ENCODE measurements at places on chromosomes 7 and 10.

GRCh38 chr10:535952-536351 is 153.5 kb downstream of the DIP2C start:
- no peak for DNase-seq

DNA sequence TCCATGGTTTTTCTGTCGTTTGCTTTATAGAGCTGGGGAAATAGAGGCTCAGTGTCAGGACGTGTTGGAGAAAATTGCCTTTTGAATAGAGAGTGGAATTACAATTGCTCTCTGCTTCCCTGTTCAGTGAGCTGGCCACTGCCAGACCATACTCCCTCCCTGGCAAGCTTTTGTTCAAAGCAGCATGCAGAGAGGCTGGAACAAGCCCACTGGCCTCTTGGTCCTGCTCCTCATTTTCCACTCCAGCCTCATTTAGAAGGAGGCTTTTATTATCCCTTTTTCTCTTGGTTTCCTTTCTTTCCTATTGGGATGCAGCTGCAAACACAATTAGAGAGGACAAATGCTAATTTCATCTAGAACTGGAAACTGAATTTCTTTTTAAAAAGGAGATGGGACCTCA is 302.2 kb upstream of the PODXL start:
- no peak for DNase-seq

DNA sequence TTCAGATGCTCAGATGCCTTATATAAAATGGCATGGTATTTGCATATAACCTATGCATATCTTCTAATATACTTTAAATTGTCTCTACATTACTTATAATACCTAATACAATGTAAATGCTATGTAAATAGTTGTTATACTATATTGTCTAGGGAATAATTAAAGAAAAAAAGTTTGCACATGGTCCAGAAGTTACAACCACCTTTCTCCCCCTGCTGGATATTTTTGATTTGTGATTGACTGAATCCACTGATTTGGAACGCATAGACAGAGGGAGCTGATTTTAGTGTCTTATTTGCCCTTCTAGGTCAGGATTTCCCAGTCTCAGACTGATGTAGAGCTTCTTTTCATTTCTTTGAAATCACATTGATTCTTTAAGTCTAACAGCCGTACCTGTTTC is 31.8 kb downstream of the MDFIC start:
- no peak for DNase-seq

GRCh38 chr7:92705831-92706230 is 115.6 kb upstream of the FAM133B start:
- DNase-seq, result no peak

DNA sequence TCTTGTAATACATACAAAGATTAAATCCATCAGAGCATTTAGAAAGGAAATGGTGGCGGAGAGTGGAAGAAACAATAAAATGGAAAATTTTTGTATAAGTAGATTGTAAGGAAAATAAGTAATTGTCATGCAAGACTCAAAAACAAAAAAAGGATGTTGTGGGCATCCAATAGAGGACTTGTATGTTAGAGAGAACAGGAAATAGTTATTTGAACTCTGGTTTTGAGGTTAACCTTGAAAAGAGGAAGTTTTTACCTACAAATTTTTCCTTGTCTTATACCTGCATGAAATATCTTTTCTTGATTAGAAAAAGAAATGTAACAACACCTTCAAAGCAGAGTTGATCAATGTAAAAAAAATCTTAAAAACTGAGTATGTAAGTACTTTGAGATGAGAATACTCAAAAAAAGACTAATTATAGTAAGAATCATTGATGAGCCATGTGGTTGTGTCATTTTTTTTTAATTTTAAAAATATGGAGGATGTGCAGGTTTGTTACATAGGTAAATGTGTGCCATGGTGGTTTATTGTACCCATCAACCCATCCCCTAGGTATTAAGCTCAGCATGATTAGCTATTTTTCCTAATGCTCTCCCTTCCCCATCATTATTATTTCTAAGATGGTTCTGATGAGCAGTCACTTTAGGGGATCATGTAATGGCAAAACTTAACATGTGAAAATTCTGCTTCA is 11.9 kb downstream of the TMEM106B start:
- DNase-seq, result no peak

GRCh38 chr10:11406746-11407145 is 204.7 kb downstream of the USP6NL start:
- DNase-seq, result no peak

GRCh38 chr10:129963641-129964501 is at the start of gene EBF3:
TSS of gene EBF3 (minus strand) at chr10:129964274. CDS start at chr10:129963768, 506 bp downstream.
- DNase-seq, result peak; percentile 21
